ENCODE measurements at places on chromosomes 7 and 10.

DNA sequence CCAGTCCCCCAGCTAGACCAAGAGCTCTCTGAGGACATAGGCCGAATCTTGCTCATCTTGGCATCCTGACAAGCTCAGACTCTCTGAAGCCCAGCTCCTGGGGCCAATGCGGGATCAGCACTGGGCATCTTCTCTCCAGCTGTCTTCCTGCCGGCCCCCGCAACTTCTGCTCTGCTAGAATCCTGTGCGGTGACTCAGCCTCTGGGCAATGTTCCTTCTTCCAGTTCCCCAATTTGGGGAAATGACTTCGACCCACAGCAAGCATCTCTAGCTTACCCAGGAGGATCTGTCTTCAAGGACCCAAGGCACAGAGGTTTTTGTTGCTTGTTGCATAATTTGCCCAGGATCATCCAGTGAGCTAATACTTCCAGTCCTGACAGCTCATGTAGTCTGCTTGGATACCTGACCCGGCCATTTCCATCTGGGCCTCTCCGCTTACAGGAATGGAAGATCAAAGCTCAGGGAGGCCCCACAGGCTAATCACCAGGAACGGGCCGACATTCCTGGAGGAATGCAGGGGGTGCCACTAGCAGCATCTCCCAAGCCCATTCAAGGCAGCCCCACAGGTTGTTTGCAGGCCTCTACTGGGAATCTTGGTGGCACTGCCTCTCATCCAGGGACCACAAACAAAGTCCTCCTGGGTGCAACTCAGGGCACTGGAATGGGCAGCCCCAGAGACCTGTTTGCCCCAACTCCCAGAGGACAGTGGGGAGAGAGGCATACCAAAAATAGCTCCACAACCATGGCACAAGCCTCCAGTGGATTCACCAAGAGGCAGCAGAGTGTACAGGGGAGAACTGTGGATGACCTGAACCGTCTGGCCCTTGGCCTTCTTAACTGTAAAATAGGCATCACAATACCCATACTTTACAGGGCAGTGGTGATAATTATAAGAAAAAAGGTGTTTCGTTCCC is 151.9 kb downstream of the NEURL1 start:
- peak; percentile 98 for DNase-seq

DNA sequence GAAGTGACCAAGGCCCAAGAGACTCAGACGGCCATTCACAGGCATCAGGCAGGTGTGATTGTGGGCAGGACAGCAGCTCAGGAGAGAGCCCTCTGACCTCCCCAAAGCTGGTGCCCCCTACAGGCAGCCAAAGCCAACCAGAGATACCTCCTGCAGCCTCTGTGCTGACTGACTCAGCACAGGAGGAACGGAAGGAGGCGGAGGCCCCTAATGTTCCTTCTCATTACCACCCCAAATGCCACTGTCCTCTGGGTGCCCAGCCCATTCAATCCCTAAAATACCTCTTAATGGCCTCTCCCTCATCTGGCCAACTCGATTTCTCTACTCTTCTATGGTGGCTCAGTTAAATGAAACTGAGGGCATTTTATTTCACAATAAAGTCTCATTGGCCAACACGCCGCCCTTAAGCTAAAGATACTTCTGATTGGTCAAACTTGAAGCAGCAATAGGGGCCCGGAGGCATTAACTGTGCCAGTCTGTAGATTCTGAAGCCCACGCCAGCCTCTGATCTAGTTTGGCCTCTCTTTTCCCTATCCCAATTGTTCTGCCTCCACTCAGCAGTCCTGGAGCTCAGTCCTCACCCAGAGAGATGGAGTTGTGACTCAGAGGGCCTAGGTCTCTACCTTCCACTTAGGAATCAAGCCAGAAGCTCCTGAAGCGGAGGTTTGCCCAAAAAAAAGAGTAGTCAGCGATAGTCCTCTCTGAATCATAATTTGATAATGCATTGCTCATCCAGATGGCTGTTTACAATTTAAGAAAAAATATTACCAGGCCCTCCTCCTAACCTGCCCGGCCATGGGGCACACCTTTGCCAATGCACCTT is 1.2 kb downstream of the CYREN start:
- peak; percentile 52 for DNase-seq

- no peak for DNase-seq
These were observed 204.1 kb downstream of the PHF14 start for GRCh38 chr7:11177793-11178192.

DNA sequence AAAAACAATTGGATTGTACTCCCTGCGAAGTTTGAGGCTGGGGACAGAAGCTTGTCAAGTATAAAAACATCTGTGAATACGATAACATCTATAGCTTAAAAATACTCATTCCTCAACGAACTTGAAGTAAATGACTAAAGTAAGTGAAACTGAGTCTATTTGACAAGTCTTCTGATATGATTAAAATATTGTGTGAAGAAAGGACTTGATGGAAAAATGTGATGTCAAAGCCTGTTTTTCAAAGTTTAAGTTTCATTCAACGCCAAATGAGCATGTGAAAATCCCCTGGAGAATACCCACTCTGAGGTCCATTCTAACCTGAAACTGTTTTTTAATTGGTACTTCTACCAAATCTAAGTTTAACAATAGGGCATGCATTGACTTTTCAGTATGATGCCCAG is 122.3 kb upstream of the MDFIC start:
- no peak for DNase-seq

DNA sequence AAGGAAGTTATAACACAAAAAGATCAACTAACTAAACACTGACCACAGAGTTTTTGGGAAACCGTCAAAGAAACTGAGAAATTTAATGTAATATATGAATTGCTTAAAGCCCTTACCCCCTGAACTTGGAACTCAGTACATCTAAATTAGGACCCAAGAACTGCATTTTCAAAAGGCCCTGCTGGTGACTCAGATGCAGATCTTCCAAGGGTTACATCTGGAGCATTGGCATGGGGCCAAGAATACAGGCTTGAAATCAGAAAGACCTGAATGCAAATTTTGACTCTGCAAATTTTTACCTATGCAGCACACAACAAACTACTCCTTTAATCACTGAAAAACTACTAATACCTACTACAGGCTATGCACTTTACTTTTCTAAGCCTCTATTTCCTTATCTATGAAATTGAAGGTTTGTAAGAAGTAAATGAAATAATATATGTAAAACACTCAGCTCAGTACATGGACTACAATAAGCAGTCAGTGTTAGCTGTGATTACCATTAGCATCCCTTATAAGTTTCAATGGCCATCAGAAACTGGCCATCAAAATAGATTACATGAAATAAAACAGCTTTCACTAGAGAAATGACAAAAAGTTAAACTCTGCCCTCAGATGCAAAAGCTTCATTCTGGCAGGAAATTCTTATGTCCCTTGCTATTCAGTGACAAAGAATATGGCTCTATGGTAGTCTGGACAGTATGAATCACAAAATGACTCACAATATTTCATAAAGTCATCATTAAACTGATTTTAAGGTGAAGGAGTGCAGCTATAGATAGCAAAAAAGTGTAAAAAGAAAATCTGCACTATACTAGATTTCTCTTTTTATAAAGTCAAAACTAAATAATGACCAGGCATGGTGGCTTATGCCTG is 43.6 kb downstream of the NSUN6 start:
- no peak for DNase-seq

DNA sequence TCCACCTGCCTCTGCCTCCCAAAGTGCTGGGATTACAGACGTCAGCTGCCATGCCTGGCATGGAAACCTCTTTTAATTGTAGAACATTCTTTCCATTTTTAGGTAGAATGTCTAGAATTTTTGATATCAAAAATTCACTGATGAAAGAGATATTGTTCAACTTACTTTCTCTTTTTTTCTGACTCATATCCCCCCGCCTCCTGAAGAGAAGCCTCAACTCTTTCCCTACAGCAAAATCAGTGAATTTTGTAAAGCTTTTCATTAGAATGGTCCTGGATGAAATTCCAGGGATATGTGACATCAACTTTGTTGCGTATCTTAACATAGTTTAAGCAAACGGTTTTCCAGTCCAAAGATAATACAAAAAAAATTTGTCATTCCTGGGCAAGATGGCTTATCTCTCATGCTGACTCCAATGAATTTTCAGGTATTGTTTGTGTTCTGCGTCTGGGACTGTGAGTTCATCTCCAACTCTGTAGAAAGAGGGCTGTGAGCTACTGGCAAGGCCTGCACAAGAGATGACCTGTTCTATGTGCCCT is 256.8 kb downstream of the BMPER start:
- no peak for DNase-seq

DNA sequence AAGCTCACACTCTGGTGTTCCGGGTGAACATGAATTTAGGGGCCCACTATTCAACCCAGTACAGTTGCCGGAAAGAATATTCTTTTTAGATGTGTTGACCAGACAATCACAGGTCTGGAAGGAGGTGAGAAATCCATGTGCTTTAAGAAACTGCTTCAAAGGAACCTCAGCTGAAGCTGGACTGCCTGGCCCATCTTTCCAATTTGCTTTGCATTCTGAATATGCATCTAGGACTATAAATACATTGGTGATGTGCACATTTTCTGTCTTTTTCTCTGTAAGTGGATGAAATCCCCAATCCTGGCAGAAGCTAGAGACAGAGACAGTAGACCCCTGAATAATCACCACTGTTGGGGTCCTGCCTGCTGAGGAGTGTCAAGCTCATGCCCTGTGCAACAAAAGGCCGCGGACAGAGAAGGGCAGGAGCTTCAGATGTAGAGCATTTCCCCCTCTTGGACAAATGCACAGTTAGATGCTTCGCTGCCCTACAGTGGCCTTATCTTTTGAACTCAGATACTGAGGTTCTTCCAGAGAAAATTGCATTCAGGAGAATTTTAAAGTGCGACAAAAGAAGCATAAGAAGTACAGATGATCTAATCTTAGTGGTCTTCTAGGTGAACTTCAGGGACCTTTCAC is 368.3 kb downstream of the SFMBT2 start:
- DNase-seq: no peak

DNA sequence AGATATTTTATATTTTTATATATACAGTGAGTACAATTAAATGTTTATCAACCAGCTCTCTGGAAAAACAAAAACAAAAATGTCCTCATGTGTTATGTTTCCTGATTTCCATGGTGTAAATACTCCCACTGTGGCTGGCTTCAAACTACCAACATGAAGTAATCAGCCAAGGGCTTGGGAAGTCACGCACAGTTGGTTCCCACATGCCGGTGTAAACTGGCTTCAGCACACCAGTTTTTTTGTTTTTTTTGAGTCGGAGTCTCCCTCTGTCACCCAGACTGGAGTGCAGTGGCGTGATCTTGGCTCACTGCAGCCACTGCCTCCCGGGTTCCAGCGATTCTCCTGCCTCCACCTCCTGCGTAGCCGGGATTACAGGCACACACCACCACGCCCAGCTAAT is 11.8 kb downstream of the OSBPL3 start:
- DNase-seq: peak; percentile 67

GRCh38 chr10:36534471-36535002 is 590.9 kb upstream of the ANKRD30A start:
- DNase-seq: peak; percentile 12

DNA sequence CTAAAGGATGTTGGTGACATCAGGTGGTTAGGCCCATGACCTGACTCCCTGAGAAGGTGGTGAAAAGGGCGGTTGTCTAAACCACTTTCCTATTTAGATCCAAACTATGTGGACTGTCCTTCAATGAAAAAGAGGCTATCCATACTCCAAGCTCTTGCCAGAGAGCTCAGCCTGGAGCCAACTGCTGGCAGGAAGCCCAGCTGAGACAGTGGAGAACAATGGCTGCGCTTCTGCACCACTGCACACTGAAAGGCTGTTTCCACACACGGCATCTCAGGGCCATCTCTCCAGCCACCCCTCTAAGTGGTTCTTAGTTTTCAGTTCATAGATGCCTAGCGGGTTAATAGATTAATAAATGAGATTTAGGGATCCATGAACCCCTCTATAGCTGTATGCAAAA is 488.8 kb upstream of the ZMIZ1 start:
- no peak for DNase-seq

- peak; percentile 89 for DNase-seq
These were observed 186.7 kb upstream of the PLXDC2 start for GRCh38 chr10:19629567-19629966.

DNA sequence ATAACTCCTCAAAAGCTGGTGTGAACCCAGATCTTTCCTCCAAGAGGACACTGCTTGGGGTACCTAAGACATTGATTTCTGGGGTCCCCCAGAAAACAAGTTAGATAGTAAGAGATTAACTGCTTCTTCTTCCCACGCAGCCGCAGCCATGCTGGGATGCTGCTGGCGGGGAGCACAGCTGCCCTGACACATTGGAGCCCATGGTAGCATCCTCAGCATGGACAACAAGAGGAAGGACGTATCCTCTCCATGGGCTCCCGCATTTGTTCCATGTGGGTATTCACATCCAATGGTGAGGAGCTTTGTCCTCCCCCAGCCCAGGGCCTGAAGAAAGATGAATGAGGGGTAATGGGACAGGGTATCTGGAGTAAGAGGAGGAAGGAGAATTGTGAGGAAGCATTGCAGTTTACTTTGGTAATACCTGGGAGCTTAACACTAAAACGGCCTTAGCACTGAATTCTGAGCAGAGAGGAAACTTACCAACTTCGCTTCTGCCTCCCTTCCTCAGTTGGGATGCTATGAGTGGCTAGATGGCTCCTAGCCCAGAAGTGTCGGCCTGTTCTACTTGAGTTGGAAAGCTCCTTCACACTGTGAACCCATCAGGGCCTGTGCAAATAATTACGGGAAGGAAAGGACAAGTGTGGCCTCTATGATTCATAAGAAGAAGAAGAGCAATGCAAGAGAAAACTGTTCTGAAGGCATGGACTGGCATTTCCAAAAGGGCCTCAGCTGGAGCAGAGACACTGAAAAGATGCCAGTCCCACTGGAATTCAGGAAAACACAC is 43.9 kb downstream of the C10orf120 start:
- no peak for DNase-seq

DNA sequence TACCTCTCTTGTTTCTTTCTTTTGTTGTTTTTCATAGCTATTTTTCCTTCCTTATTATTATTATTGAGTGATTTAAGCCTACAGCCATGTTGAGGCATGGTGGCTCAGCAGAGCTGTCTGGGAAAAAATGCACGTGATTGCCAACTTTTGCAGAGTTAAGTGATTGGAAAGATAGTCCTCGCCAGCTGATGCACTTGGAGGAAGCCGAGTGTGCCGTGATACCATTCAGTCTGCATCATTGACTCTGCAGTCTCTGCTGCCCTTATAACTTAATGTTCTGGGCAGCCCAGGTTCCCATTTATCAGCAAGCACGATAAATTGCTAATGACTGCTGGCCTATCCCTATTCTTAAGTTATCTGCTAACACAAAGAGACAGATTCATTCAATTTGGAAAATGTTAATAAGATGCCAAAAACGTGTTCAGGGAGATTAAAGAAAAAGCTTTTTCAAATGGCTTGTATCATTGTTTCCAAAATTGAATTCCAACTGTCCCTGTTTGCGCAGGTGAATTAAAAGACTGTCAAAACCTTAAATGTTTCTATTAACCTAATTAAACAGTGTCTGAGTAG is 232.9 kb upstream of the NPY start:
- DNase-seq: no peak

GRCh38 chr10:33880291-33880690 is 545.8 kb upstream of the NRP1 start:
- no peak for DNase-seq
